Head of caudate nucleus (tissue), 42 donors: ENCODE measurements at places on chromosomes 3 and 15.

GRCh38 chr3:131856171-131856570 lies 178.6 kb downstream of the CPNE4 start:
- no peak for DNase-seq

DNA sequence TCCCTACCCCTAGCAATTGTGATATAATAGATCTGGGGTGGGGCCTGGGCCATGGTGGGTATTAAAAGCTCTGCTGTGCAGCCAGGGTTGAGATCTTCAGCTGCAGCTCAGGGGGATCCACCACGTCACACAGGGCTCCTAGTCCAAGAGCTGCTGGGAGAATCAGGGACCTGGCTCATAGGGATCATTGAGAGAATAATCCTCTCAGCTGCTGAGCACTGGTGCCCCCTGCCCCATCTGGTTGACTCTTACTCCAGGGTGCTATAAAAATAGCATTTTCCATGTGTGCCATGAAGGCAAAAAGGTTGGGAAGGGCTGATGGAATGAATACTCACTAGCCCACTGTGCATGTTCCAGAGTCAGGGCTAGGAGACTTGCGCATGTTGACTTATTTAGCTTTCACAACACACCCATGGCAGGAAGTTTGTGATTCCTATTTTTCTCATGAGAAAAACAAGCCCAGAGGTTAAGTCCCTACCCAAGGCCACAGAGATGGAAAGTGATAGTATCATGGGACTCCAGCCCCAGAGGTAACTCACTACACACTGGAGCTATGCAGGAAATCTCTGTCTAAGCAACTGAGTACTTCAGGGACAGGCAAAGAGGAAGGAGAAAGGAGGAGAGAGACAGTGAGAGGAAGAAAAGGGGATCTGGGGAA lies 94.6 kb upstream of the HERC1 start:
- no peak for DNase-seq

DNA sequence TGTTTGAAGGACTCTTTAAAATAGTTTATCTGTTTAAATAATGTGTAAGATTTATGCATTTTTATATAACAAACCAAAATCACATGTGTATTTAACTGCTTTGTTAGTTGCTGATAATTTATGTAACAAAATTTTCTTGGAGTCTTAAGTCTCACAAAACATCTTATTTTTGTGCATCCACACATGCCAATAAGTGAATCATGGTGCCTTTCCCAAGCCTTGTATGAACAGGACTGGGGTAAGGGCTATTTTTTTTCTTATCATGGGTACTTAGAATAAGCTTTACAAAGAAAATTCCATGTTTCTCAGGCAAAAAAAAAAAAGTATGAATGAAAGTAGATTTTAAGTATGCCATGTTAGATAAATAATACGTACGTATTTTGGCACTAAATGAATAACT lies 132.9 kb upstream of the LRRFIP2 start:
- DNase-seq: no peak

DNA sequence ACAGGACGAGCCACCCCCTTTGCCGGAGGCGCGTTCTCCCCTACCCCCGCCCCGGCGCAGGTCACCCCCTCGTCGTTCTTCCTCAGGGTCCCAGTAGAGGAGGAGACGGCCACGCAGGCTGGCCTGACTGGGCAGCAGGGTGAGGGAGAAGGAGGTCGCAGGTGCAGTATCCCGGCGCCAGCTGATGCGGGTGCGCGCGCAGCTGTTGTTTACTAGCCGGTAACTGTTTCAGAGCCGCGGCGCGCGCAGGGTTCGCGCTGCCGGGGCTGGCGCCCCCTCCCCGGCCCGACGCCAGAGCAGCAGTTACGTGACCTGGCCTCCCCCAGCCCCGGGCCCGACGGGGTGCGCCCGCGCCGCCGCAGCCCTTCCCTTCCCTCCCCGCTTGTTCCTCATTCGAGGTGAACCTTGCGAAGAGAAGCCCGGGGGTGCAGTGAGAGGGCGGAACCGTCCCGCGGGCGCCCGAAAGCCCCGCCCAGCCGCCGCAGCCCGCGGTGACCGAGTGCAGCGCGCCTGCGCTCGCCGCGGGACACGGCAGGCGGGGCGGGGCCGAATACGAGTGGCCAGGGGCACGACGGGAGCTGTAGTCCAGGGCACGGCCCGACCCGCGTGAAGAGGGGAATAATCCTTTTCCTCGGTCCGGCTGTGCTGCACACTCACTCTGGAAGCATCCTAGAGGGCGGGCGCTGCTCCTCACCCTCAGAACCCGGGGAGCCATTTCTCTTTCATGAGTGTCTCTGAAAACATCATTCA lies at the start of gene SLC12A6:
Gene SLC12A6, minus strand, starts transcription at position 225 of the 750 bp plus-strand sequence. CDS start 1,101 bp downstream, outside the sequence.
- DNase-seq: peak; percentile 95

DNA sequence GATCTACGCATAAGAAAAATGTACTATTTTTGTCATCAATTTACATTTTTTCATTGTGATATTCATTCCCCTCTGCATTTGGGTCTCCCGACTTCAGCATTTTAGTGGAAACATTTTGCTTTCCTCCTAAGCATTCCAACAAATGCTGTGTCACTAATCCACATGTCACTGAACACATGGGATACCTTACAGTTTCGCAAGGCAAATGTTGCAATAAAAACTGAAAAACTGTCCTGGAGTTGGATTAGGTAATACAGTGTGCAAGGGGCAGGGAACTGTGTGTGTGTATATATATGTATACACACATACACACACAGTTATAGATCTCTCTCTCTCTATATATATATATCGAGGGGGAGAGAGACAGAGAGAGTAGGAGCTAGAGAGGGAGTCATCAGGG lies 632.2 kb downstream of the MAGI1 start:
- no peak for DNase-seq

DNA sequence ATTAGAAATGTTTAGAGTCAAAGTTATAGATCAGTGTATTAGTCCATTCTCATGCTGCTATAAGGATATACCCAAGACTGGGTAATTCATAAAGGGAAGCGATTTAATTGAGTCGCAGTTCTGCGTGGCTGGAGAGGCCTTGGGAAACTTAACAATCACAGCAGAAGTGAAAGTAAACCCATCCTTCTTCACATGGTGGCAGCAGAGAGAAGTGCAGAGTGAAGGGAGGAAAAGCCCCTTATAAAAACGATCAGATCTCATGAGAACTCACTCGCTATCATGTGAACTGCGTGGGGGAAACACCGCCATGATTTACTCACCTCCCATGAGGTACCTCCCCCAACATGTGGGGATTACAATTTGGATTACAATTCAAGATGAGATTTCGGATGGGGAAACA lies 871.5 kb downstream of the DIPK2A start:
- no peak for DNase-seq

DNA sequence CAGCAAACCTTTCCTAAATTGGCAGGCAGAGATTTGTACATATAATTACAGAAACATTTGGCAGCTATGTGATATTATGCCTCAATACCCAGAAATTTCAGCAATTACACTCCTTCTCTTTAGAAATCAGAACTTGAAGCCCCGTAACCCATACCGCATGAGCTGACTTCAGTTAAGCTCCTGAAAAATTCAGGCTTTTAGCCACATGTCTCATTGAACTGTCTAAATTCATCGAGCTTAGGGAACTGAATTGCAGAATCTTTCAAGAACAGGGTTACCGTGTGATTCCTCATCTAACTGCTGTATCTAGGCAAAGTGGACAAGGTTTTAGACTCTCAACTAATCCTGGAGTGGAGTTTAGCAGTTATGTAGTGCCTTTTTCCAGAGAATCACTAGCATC lies 333.0 kb downstream of the EPHA3 start:
- no peak for DNase-seq

DNA sequence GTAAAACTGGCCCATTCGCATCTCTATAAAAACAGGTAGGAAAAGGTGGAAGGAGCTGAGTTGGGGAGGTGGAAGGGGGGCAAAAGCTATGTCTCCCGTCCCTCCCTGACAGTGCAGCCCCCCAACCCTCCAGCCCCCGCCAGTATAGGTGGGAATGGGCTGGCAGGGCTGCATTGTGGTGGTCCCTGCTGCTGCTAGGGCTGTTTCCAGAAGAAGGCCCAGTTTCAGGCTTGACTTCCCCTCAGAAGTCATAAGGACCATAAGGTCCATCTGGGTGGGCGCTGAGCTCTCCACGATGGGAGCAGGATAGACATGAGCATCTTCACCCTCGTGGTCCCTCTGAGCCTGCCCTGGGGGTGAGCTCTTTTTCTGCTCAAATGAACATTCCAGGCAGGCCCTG lies 44.2 kb downstream of the APBA2 start:
- DNase-seq: no peak

GRCh38 chr3:23648326-23648995 lies 157.3 kb upstream of the UBE2E1 start:
- no peak for DNase-seq

DNA sequence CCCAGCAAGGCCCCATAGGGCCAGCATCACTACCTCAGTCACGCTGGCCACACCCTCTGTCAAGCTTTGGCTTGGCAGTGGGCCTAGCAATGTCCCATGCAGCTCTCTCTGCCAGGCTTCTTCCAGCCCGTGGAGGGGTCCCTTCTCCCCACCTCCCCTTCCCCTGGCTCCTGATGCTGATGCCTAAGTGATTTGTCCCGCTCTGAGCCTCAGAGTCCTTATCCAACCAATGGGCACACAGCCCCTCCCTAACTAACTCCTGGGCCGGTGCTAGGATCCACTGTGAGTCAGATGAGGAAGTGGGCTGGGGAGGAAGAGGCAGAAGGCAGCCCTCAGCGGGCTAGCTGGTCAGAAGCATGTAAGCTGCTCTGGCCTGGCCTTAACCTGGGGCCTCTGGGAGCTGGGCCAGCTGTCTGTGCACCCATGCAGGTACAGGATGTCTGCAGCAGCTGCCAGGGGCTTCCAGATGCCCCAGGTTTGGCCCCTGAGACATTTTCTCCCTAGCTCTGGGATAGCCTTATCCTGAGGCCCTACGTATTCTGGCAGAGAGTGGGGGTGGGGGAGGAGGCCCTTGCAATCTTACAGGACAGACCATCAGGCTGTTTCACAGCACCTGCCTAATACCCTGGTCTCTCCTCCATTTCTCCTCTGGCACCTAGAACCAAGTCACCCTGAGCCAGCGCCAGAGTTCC lies 740 bp upstream of the ZBTB47 start:
- DNase-seq: no peak

GRCh38 chr15:31214864-31215489 lies 111.7 kb upstream of the KLF13 start:
- no peak for DNase-seq

DNA sequence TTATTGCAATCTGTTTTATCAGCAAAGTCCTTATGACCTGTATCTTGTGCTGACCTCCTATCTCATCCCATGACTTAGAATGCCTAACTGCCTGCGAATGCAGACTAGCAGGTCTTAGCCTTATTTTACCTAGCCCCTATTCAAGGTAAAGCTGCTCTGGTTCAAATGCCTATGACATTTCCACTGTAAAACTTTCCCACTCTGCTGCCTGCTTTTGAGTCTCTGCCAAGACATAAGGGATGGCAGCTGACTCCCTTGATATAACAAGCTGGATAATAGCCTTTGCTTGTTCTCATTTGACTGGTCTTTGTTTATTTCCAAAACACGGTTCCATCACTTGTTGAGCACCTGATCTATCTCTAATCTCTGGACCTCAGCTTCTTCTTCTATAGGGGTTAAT lies 131.9 kb upstream of the STRIT1 start:
- no peak for DNase-seq

GRCh38 chr3:194508491-194509453 lies 22.0 kb upstream of the ATP13A3 start:
- no peak for DNase-seq

GRCh38 chr3:66413151-66413751 lies 87.6 kb downstream of the LRIG1 start:
- no peak for DNase-seq

GRCh38 chr3:188471723-188472122 lies 317.8 kb downstream of the LPP start:
- no peak for DNase-seq

DNA sequence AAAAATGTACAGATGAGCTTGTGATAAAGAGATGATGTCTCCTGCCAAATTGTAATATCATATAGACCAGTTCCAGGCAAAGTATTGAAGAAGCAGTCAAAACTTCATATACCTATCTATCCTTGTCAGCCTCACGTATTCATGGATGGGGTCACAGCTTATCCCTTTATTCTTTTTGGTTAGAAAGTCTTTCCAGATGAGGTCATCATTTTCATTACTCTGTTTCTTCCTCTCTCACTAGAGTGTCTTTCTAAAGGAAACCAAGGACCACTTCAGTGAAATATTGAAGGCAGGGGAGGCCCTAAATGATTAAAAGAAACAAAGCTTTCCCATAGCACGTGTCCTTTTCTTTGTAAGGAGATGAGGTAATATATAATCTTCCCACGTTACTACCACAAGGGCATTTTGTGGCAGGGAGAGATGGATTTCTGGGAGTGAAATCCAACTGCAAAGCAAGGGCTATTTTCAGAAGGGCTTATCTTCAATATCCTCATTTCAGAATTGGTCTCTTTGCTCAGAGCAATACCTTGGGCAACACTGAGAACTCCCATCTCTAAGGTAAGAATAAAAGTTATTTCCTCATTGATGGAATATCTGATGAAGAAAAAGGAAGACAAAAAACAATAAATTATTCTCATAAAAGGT lies 260.2 kb downstream of the TIGIT start:
- DNase-seq: no peak

GRCh38 chr15:69784798-69785566 lies 312.7 kb downstream of the TLE3 start:
- no peak for DNase-seq

DNA sequence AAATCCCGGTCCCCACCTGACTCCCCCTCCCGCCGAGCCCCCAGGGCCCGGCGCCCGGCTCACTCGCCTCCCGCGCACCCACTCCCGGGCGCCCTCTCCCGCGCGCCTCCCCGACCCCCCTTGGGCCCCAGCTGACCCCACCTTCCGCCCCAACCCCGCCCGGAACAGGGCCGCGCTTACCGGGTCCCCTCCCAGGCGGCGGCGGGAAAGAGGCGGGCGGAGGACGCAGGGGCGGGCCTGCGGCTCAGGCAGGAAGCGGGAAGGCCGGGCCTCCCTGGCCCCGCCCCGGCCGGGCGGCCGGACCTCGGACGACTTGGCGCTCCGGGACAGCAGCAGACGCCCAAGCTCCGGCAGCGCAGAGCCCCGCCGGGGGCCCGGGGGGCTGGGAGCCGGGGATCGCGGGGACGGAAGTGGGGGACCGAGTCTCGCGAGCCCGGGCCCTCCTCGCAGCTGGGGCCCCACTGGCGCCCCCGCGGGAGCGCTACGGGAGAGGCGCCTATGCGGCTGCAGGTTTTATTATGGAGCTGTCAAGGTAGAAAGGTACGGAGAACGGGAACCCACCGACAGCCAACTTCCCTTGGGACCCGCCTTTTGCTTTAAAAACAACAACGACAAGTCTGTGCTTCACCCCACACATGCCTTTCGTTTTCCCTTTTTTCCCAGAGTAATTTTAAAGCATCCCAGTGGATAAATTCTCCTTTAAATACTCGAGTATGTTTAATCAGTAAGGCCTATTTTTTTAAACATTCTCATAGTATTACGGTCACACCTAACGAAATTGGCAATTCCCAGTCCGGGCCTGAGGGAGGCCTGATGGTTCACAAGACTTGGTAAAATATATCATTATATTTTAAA lies at the start of gene SLC41A3:
Gene SLC41A3, minus strand, starts transcription at position 212 of the 855 bp plus-strand sequence. CDS start 15,905 bp downstream, outside the sequence.
- peak; percentile 92 for DNase-seq

GRCh38 chr3:130894130-130894985 lies 474 bp downstream of the ATP2C1 start:
- peak; percentile 64 for DNase-seq
